GM19239 (cell line): ENCODE measurements at places on chromosomes 13 and 19.

- DNase-seq: no peak
Observed at GRCh38 chr19:24081056-24081455, 5.9 kb upstream of the ZNF254 start.

DNA sequence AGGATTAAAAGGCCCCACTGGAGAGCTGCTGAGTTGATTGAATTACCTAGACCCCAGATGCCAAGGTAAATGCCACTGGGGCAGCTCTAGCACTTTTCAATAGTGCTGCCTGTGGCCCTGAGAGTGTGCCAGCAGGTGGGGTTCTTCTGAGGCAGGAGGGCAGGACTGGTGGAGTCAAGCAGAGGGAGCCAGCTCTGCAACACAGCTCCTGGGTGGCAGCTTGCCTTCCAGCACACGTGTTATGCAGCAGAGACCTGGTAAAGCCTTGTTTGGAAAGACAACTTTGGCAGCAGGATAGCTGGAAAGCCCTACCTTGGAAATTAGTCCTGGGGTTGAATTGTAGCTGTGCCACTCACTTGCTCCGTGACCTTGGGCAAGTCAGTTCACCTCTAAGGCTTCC, 306.6 kb downstream of the ATP8A2 start:
- no peak for DNase-seq

GRCh38 chr19:39845172-39845571, 1.0 kb downstream of the FBL start:
- DNase-seq: no peak

- DNase-seq: no peak
Observed at GRCh38 chr19:8611877-8612806, 1.6 kb upstream of the ADAMTS10 start.

DNA sequence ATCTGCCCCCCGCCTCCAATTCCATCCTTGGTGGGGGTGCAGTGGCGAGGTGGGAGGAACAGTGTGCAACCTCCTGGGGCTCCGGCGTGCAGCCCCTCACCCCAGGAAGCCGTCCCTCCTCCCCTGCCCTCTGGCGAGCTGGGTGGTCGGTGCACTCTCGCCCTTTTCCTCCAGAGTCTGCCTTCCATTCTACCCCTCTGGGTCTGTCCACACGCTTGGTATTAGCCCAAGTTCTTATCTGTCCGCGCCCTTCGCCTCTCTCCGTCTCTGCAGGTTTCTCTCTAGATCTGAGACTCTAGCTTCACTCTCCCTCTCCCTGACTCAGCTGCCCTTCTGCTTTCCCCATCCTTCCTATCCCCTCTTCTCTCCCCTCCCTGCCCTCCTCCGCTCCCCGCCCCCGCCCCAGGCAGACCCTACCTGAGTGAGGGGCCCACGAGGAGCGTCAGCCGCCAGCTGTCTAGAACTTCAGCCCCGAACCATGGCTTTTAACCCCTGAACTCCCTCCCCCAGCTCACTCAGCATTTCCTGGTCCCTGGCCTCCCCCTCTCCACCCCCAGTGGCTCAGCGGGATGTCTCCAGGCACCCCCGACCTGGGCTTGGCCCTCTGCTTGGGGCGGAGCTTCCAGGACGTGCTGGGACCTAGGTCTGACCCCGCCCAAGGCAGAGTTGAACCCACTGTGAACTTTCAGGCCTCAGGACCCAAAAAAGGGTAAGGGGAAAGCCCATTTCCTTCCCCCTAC, 499 bp upstream of the KLK13 start:
- no peak for DNase-seq

- DNase-seq: no peak
Observed at GRCh38 chr19:29748996-29749849, 34.2 kb upstream of the C19orf12 start.

GRCh38 chr13:42602906-42603305, 29.0 kb downstream of the TNFSF11 start:
- DNase-seq: no peak

DNA sequence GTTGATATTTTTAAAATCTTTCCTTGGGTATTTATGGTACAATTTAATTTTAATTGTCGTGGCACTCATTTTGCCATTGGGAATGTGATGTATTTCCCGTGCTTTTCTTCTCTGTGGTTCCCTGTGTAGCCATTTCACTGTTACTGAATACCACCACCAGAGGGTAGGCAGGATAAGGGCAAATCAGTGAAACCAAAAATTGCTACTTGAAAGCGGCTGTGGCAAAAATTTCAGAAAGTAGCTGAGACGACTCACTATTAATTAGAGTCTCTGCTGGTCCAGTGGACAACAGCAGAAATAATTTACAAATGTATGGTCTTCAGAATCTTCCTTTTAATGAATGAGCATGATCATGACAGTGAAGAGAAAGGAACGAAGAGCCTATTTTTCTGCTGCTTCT, 34.4 kb upstream of the MIR17HG start:
- DNase-seq: no peak

DNA sequence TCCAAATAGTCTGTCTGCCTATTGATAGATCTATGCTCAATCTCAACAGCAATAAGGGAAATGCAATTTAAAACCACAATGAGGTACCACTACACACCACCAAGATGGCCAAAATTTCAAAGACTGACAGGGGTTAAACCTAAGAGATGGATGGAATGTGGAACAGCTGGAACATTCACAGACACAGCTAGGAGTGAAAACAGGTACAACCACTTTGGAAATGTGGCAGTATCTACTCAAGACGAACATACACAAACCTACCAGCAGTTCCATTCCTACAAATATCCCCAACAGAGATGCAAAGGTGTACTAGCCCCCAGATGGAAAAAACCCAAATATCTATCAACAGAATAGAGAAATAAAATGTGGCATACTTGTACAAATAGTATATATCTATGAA, 86.4 kb downstream of the TSC22D1 start:
- DNase-seq: no peak

DNA sequence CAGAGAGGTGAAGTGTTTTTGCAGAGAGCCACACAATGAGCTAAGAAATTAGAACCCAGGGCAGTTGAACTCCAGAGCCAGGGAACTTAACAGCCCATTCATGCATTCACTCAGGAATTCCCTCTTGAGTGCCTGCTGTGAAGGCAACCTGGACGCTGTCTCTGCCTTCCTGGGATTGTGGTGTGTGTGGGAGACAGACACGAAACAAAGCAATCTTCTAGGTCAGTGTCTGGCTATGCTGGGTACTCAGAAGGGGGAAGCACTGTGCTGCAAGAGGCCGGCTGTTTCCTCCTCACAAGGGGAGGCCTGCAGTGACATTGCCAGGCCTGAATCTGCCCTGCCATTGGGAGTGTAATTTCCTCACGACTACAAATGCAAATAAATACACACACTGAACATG, 9.7 kb downstream of the BCKDHA start:
- DNase-seq: no peak

DNA sequence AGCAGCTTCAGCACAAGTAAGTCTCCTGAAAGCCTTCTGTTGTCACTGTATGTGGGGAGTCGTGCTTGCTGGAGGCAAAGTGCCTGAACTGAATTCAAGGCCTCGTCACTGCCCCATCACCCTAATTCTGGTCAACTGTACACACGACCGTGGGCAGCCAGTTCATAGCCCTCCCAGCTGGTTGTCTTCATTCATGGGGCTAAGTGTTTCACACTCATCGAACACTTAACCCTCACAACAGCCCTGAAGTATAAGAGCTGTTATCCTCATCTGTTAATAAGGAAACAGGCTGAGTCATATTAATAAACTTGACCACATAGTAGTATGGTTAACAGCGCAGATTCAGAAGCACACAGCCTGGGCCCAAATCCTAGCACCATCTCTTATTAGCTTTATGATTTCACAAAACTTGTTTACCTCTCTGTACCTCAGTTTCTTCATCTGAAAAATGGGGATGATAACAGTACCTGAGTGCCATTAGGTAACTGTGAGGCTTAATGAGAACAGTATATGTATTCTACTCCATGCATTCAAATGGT, 66.7 kb downstream of the CDADC1 start:
- DNase-seq: no peak

DNA sequence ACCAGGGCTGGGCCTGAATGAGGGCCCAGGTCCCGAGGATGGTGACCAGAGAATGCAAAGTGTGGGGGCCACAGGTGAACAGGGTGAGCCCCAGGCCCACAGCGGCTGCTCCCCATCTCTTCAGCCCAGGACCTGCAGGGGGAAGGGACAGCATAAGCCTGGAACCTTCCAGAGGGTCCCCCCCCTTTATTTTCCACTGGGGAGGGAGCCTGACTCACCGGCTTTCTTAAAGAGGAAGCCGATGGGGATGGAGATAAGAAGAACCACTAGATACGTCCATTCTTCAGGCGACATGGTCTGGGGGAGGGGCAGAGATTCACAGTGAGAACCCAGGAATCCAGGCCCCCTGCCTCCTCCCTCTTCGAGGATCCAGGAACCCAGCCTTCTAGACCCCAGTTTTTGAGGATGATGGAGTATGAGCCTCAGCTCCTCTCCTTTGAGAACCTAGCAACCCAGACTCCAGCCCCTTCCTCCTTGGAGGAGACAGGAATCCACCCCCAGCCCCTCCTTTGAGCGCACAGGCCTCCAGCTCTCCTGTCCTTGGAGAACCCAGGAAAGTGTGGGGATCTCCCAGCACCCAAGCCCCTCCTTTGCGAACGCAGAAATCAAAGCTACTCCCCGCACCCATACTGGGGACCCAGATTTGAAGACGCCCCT, 1.0 kb downstream of the MBOAT7 start:
- DNase-seq: no peak
